ENCODE measurements at places on chromosomes 12 and 14.

- no peak for DNase-seq
These were observed 481 bp downstream of the REC8 start for GRCh38 chr14:24172261-24172860.

DNA sequence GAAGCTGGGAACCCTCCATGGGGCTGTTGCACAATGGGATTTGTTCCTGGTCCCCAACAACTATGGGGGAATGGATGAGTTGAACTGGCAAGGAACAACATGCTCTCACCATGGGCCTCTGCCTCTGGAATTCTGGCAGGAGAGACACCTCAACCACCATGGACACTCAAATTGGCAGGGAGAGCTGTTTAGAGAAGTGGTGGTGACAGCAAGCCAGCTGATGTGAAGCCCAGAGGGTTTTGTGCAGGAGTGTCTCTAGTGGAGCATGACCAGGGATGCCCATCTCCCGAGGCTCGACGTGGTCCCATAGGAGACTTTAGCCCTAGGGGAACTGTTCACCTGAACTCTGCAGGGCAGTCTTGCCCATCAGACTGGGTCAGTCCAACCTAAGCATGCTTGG is 345.2 kb upstream of the CCDC196 start:
- DNase-seq = no peak

- no peak for DNase-seq
These were observed 213.0 kb upstream of the KRR1 start for GRCh38 chr12:75724307-75724927.

DNA sequence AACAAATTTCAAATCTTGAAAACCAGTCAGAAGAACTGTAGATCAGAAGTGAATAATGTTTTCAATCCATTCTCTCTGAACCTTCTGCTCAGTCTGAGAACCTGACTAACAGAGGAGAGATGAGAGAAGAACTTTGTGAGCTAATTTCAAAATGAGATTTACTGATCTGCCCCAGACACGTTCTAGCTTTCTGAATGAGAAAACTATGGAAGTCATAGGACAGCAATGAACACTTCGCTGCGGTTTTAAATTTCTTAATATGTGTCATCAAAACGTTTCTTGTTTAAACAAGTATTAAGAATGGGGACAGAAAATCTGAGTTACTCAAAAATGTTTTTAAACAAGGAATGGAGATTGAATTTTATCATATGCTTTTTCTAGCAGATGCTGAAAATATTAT is 66.6 kb upstream of the FAR2 start:
- peak; percentile 87 for DNase-seq

Measured in activated CD4-positive, alpha-beta T cell treated with anti-CD3 and anti-CD28 coated beads, Interleukin-10, Interleukin-2, amounts not matched to agents 100 ng/mL and 50 ng/mL, durations not matched to agents 16 hours and 8 hours (primary cell).